GM20000 (cell line): ENCODE measurements at places on chromosomes 13 and 19.

- DNase-seq, result peak; percentile 94
Measured at GRCh38 chr19:45506246-45506988, 862 bp upstream of the VASP start.

- no peak for DNase-seq
Measured at GRCh38 chr13:114279758-114280355, 1.5 kb upstream of the UPF3A start.

GRCh38 chr19:51702825-51703574 is 9.9 kb downstream of the SPACA6 start:
- DNase-seq, result no peak

DNA sequence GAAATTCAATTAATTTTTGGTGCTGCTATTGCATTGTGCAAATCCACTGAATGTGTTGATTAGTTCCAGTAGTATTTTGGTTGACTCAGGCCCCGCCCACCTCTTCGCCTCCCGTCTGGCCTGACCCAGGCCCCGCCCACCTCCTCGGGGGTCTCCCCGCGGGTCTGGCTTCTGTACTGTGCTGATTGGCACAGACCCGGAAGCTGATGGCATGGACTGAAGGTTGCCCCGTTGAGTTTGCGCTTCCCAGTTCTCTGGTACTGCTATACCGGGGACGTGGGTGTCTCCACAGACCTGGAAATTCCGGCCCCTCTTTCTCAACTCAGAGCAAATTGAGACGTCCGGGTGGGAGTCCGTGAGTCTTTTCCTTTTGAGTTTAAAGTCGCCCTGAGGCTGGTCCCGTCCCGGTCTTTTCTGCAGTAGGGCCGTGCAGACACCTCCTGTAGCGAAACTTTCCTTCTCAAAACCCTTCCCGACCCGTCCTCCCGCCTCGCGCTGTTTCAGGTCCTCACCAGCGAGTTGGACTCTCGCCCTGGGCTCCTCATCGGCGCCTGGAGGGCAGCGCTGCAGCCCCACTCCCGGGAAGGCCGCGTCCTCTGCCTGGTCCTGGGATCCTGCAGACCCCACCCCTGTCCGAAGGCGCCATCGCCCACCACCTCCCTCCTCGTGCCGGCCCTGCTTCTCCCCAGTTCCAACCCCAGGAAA is 14.8 kb downstream of the ZNF701 start:
- DNase-seq, result no peak

DNA sequence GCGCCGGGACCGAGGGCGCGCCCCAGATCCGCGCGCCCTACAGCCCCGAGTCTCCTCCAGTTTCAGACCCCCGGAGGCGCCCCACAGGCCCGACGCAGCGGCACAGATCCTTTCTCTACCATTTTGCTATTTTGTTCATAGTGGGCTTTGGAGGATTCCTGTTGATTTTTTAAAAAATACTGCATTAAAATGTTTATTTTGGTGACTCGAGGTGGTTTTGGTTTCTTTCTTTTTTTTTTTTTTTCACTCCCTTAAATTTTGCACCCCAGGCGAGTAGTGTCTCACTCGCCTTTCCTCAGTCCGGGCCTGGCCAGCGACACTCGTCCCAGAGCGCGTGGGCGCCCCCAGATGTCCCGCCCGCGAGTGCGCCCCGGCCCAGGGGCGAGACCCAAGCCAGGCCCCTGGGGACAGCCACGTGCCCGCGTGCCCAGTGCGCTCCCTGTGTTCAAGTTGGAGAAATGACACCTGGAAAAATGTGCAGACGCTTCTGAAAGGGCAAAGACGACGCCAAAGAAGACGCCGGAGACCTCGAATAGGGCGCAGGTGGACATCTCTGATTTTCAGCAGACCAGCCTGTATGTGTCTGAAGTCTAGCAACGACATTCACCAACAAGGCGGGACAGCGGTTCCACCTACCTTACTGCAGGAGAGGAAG is 471 bp upstream of the INSR start:
- DNase-seq, result peak; percentile 82

GRCh38 chr13:77113496-77113895 is 86.5 kb upstream of the FBXL3 start:
- DNase-seq, result no peak

DNA sequence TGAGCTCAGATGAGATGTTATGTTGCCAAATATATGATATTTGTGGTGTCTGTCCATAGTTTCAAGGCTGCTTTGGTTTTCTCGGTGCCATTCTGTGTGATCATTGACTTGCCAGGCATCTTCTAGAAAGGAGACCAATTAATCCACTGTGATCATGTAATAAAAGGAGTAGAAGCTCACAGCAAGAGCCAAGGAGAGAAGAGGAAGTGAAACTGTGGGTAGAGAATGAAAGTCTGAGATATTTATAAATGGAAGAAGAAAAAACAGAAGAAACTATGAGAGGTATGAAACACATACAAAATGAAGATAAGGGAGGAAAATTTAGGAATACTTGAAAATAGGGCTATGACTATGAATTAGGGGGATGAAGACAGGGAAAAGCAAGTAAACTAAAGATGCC is 11.1 kb upstream of the ZNF613 start:
- DNase-seq, result no peak

GRCh38 chr13:105773241-105773640 is 762.2 kb downstream of the EFNB2 start:
- no peak for DNase-seq

- no peak for DNase-seq
Measured at GRCh38 chr19:21900401-21900800, 64.4 kb upstream of the ZNF43 start.

- DNase-seq, result no peak
Measured at GRCh38 chr13:22897571-22898314, 283.0 kb upstream of the SGCG start.

GRCh38 chr13:54305377-54305776 is 1276.8 kb downstream of the OLFM4 start:
- no peak for DNase-seq

GRCh38 chr13:27634791-27635190 is 13.1 kb downstream of the POLR1D start:
- DNase-seq, result no peak

DNA sequence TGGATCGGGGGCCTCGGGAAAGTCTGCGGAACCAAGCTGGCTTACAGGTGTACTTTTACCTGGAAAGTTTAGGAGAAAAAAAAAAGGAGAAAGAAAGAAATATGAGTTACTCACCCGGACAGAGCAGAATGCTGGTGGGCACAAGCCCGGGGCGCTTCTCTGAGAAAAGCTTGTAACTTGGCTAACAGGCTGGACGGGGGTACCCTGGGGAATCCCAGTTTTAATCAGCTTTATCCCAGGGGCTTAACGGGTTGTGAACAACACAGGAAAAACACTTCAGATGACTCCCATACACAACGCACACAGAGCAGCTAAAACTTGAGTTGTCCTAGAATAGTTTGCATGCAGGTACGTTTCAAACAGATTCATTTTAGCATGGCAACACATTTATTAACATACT is 37.3 kb downstream of the KLF2 start:
- DNase-seq, result no peak

- DNase-seq, result no peak
Measured at GRCh38 chr13:112113348-112113747, 46.4 kb downstream of the SOX1 start.

DNA sequence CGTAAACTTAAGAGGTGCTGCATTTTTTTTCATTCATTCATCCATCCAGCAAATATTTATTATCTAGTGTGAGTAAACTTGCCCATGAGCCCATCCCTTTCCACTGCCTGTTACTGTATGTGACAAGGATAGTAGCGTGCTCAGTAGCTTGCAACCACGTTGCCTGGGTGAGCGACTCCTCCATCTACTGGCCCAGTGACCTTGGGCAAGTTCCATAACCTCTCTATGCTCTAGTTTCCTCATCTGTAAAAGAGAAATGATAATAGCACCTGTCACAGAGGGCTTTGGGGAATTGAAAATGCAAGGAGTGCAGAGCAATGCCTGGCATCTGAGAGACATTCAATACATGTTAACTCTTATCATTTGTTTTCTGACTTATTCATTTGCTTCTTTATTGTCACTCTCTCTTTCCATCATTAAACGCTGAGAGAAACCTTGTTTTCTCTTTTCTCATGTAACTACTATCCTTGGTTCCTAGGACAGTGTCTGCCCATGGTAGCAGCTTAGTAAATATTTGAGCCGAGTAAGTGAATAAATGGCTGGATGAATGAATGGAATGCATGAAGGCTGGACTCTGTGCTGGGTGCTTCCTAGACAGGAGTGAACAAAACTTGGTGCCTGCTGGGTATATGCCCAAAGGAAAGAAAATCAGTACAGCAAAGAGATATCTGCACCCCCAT is 19.9 kb downstream of the LRCH1 start:
- no peak for DNase-seq

- no peak for DNase-seq
Measured at GRCh38 chr19:33467851-33468250, 53.7 kb downstream of the PEPD start.

GRCh38 chr19:2491130-2491801 is 15.3 kb downstream of the GADD45B start:
- no peak for DNase-seq

DNA sequence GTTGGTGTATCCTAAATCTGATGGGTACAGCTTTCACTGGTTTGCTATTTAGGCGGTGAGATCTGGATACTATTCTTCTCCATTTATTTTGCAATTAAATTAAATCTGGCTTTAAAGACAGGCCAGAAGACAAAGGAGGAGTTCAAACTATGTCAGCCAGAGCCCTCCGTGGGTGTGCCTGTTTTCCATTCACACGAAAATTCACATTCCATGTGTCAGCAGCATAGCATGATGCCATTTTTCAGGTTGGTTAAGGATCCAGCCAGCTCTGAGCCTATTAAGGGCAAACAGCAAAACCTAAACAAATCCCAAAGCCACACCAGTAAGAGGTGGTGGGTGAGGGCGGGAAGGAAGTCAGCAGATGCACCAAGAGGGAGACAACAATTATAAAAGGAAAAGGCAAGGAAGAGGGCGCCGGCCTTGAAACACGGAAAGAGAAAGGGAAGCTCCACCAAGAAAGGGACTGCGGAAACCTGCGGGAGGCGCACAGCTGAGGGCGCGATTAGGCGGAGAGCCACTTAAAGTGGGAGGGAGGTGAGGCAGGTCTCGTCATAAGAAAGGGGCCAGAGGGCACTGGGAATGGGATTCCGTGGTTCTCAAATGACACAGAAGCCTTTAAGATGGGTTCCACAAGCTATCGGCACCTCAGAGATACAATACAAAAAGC is 43.0 kb downstream of the CARS2 start:
- DNase-seq, result no peak

- DNase-seq, result no peak
Measured at GRCh38 chr19:49688531-49689132, 762 bp upstream of the ADM5 start.

DNA sequence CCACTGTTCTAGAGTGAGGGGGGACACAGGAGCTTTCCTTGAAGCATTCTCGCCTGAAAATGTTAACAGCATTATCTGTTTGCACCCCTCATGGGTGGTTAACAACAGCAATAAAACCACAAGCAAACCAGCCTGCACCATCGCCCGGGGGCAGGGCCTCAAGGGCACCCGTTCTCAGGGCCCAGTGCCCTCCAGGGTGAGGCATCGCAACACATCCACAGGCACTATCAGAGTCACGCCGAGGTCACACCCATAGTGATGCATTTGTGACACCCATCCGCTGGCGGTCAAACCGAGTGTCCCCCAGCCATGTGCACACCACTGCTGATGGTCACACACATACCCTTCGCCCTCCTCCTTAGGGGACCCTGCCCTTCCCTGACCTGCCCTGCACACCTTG is 4.6 kb downstream of the FUT5 start:
- no peak for DNase-seq

DNA sequence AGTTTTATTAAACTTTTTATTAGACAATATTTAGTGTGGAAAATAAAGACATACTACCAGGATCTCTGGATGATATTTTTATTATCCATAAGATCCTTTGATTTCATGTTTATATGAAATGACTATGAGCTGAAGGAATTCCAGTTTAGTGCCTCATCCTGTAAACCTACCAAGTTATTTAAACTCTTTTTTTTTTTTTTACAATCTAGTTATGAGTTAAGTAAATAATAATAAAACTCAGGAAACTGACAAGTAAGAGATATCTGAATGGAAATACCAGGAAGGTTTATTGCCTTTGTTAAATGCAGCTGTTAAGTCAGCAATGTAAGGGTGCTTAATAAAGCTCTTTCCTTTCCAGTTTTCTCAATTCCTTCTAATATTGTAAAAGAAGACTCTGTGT is 53.9 kb downstream of the RXFP2 start:
- no peak for DNase-seq

GRCh38 chr13:45226024-45226423 is 25.2 kb upstream of the KCTD4 start:
- no peak for DNase-seq

- no peak for DNase-seq
Measured at GRCh38 chr13:42388326-42388725, 116.4 kb downstream of the AKAP11 start.

GRCh38 chr13:27393101-27393500 is 31.3 kb upstream of the GTF3A start:
- DNase-seq, result no peak

DNA sequence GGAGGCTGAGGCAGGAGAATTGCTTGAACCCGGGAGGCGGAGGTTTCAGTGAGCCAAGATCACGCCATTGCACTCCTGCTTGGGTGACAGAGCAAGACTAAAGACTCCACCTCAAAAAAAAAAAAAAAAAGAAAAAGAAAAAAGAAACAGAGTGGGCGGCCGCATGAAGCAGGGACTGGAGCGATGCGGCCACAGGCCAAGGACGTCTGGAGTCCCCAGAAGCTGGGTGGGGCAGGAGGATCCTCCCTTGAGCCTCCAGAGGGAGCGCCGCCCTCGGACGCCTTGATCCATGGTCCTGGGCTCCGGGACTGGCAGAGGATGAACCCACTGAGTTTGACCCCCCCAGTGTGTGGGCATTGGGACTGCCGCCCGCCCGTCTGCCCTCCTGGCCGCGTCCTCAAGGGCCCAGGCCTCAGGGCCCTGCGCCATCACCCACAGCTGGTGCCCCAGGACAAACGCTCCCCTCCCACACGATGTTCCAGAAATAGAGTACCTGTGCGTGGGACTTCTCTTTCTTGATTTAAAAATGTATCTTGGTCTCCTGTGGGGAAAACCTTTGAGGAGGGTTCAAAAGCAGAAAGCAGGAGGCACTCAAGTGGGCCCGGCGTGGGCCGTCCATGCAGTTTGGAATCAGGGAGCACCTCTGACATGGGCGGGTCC is 15.5 kb downstream of the BTBD2 start:
- DNase-seq, result no peak

GRCh38 chr13:99797691-99798090 is 173.9 kb downstream of the ZIC5 start:
- DNase-seq, result no peak

GRCh38 chr19:4390017-4390566 is 10.3 kb downstream of the SH3GL1 start:
- DNase-seq, result no peak

DNA sequence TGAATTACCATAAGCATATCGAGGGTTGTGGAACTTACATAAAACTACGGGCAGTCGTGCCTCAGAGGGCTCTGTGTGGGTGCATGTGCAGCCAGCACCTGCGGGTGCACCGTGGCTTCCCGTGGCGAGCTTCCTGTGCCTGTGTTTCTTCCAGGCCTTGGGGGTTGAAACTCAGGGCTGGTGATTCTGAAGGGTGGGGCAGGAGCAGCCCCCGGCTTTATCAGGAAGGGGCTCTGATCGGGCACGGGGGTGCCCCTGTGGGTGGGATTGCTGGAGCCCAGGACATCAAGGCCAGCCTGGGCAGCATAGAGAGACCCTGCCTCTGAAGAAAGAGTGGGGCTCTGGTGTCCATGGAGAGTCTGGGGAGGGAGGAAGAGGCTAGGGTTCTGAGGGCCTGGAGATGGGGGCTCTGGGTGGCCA is 11.1 kb downstream of the ATP4B start:
- no peak for DNase-seq

GRCh38 chr13:113535381-113535781 is 44.9 kb upstream of the DCUN1D2 start:
- DNase-seq, result no peak

GRCh38 chr13:103236213-103236612 is 170.0 kb upstream of the SLC10A2 start:
- DNase-seq, result no peak
